ENCODE measurements at places on chromosomes 4 and X.

- no peak for DNase-seq
Observed at GRCh38 chrX:10634392-10635161, 14.2 kb upstream of the MID1 start.

DNA sequence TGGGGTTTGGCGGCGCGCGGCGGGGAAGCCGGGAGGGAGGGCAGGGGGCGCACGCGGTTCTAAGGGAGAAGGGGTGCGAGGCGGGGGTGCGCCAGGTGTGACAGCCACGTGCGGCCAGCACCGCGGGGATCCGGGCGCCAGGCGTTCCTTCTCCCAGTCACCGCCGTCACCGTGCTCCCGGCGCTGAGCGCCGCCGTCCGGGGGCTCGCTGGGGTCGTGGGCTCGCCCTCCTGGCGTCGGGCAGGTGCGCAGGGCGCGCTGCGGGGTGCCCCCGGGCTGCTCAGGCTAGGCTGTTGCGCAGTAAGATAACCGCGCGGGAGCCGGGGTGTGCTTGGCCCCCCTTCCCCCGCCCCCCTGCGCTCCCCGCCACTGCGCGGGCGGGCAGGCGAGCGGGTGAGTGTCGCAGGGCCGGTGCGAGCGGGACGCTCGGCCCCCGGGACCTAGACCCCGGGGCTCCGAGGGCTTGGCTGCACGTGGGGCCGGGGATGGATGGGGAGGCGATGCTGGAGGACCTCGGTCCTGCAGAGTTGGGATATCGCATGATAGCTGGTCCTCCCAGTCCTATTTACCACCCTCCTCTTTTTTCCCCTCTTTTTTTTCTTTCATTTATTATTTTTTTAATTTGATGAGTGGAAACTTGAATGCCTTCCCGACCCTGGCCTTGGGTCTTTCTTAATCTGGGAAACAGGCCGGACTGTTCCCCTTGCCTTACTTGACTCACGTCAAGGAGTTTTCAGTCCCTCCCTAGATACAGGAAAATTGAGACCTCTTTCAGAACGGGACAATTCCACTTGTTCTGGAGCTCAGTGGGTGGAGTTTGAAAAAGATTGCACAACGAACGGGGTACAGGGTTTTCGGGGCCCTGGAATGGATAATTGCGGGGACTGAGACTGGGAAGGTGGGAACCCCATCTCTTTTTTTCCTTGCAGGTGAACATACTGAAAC is 797 bp downstream of the TXLNG start:
- no peak for DNase-seq

DNA sequence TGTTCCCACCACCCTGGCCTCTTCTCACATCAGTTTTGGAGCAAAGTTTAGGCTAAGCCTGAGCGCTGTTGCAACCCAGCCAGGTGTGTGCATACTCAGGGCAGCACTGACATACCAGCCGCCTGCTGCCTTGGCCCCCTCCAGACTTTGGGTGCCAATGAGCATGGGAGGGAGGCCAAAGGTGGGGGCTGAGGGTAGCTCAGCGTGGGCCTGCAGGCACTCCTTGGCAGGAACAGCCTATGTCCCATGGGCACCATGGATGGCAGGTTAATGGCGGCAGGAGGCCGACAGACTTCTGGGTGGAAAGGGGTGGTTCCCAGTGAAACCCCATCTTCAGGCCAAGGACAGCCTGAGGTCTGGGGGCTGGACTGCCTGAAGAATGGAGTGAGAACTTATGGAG is 462.2 kb downstream of the ADGRL3 start:
- no peak for DNase-seq

DNA sequence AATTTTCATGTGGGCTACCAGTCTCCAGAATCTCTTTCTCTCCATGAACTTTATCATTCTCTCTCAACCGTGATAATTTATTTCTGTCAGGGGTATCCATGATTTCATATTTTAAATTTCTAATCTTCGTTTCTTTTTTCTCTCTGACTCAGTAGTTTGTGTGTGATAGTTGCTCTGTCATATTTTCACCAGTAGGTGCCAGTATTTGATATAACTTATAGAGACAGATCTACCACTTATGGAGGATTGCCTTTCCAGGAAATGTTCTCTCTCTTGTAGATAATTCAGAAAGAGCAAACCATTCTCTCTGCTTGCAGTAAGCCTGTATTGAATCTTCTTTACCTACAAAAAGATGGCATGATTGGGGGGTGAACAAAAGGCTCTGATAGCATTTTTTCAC is 79.3 kb upstream of the DYNLT3 start:
- DNase-seq: no peak

DNA sequence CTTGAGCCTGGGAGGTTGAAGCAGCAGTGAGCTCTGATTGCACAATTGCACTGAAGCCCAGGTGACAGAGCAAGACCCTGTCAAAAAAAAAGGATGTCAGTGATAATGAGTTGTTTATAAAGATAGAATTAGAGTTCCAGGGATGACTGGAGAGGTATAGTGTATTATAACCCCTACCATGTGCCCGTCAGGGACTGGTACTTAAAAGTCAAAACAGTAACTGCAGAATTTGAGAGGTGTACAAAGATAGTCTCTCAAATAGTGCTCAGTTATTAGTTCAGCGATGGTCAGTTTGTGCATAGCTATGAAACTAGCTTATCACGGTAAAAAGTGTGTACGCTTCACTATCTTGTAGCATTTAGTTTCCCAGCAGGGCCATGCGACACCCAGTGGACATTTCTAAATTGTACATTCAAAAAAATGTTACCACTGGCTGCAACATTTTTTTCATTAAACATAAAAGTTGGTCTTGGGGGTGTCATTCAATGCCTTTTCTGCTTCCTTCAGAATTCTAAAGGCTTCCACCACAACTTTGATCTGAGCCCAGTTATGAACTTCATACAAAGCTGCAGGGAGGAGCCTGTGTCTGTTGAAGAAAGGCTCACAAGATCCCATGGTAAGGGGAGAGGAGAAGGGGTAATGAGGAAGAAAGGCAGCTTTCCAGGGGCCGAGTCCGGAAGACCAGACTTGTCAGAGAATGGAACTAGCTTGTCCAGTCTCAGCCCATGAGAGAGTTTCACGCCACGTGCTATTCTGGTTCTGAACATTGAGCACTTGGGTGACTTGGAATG is 9.2 kb upstream of the GYG2 start:
- DNase-seq: no peak

GRCh38 chr4:166324321-166324720 is 451.3 kb downstream of the TLL1 start:
- no peak for DNase-seq
